Endothelial cell of umbilical vein (primary cell): ENCODE measurements at places on chromosomes 12 and 14.

GRCh38 chr12:16920451-16920850, 314.5 kb upstream of the LMO3 start:
- no peak for DNase-seq

GRCh38 chr12:49092086-49092815, 2.4 kb downstream of the DHH start:
- peak; percentile 62 for DNase-seq

DNA sequence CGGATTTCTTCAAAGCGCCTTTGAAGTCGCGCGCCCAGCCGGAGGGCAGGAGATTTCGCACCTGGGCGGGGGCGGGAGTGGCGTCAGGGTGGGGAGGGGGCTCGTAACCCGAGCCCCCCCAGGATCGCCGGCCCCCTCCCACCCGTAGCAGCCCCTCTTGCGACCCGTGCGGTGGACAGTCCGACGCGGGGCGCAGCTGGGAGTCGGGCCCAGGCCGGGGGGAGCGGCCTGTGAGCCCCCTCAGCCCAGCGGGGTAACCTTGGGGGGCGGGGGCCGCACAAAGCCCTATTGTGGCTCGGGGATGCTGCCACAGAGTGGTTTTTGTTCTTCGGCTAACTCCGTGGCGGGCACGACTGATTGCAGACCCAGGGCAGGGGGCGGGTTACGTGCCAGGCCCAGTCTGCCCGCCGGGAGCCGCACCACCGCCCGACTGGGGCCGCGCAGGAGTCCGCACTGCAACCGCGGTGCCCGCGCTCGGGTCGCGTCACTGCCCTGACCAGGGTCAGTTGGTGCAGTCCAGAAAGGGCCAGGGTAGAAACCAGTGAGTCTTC, 4.2 kb upstream of the AAAS start:
- peak; percentile 20 for DNase-seq

GRCh38 chr12:94699801-94700200, 49.4 kb upstream of the TMCC3 start:
- no peak for DNase-seq

GRCh38 chr14:33390335-33390734, 451.7 kb downstream of the NPAS3 start:
- DNase-seq, result no peak

- DNase-seq, result no peak
These were observed 3.1 kb downstream of the DIP2B start for GRCh38 chr12:50507930-50508329.

GRCh38 chr12:98418357-98419075, 96.9 kb upstream of the TMPO start:
- DNase-seq, result peak; percentile 51

GRCh38 chr14:74973905-74974363, 18.5 kb upstream of the PGF start:
- no peak for DNase-seq

GRCh38 chr12:103043531-103044486, 86.3 kb downstream of the ASCL1 start:
- no peak for DNase-seq

DNA sequence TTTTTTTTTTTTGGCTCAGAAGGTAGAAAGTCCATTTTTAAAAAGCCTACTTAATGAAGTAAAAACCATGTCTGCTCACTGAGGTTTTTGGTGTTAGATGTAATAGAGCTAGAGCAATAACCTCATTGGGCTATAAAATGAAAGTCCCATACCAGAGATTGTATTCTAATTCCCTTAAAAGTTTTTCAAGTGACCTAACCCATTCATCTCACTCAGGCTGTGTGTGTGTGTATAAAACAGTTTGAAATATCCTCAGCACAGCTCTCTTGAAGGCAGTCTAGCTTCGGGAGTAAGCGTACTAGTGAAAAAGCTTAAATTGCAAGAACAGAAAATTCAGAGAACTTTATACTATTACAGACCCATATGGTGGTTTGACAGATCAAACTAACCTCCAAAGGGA, 313.8 kb downstream of the CEP128 start:
- DNase-seq, result no peak

- DNase-seq, result peak; percentile 49
These were observed 45.1 kb upstream of the PNMA1 start for GRCh38 chr14:73759183-73759713.

DNA sequence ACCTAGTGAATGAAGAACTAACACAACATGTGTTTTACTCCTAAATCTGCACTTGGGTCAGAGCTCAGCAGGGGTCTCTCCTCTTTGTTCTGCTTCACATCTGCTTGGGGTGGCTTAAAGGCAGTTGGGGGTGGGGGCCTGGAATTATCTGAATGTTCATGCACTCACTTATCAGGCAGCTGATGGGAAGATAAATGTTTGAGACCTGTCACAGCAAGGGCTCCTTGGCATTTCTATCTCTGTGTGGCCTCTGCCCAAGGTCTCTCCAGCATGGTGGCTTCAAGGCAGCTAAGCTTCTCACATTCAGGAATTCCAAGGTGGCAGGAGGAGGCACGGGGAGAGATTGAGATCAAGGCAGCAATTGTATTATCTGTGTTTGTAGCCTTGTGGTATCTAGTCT, 6.4 kb upstream of the HMGA2 start:
- DNase-seq, result no peak

GRCh38 chr12:75735853-75736252, 224.4 kb upstream of the KRR1 start:
- no peak for DNase-seq

GRCh38 chr12:24630856-24631255, 318.0 kb downstream of the BCAT1 start:
- DNase-seq, result no peak

DNA sequence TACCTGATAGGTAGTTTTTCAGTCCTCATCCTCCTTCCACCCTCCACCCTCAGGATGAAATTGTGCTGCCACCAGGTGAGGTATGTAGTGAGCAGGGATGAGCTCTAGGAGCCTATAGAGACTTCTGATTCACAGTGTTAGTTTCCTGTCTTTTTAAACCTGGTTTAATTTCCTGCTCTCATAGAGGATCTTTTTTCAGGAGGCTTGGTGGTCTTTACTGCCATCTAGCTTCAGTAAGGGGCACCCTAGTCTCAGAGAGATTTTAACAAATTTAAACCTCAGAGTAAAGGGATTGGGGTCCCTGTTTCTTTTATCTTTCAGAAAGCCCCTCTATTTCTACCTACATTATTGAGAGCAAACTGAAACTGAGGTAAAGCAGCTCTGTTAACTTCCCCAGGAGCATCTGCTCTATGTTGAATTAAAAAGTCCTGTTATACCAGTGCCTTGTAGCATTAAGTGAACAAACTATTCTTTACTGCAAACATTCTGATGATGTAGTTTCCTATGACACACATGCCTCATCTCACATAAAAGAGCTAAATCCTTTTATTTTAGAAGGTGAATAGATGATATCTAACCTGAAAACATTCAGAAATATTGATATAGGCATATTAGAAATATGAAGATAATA, 172.2 kb upstream of the DDHD1 start:
- DNase-seq, result no peak

DNA sequence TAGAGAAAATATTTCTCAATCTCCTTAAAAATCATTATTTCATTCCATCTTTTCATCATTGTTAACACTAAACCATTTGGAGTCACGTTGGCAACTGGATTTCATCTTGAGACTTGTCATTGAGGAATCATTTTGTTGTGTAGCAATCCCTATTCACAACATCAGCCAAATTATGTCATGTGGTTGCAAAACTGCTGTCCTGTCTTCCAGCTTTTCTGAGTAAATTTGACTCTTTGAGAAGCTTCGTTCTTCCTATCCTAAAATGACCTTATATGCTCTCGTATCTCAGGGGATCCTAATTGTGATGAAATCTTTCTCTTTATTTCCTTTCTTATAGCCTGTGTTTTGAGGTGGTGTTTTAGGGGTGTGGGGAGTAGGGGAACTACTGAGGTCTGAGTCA, 30.6 kb upstream of the KICS2 start:
- DNase-seq, result no peak

- DNase-seq, result peak; percentile 34
These were observed 5.1 kb upstream of the TNFAIP2 start for GRCh38 chr14:103118018-103118662.

DNA sequence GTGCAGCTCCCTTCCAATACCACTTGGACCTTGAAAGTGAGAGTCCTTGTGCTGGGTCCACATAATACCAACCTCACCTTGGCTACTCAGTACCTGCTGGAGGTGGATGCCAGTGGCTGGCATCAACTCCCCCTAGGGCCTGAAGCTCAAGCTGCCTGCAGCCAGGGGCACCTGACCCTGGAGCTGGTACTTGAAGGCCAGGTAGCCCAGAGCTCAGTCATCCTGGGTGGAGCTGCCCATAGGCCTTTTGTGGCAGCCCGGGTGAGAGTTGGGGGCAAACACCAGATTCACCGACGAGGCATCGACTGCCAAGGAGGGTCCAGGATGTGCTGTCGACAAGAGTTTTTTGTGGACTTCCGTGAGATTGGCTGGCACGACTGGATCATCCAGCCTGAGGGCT, 5.7 kb upstream of the INHBE start:
- DNase-seq, result no peak

GRCh38 chr12:50901685-50902113, 50.6 kb upstream of the HIGD1C start:
- no peak for DNase-seq

DNA sequence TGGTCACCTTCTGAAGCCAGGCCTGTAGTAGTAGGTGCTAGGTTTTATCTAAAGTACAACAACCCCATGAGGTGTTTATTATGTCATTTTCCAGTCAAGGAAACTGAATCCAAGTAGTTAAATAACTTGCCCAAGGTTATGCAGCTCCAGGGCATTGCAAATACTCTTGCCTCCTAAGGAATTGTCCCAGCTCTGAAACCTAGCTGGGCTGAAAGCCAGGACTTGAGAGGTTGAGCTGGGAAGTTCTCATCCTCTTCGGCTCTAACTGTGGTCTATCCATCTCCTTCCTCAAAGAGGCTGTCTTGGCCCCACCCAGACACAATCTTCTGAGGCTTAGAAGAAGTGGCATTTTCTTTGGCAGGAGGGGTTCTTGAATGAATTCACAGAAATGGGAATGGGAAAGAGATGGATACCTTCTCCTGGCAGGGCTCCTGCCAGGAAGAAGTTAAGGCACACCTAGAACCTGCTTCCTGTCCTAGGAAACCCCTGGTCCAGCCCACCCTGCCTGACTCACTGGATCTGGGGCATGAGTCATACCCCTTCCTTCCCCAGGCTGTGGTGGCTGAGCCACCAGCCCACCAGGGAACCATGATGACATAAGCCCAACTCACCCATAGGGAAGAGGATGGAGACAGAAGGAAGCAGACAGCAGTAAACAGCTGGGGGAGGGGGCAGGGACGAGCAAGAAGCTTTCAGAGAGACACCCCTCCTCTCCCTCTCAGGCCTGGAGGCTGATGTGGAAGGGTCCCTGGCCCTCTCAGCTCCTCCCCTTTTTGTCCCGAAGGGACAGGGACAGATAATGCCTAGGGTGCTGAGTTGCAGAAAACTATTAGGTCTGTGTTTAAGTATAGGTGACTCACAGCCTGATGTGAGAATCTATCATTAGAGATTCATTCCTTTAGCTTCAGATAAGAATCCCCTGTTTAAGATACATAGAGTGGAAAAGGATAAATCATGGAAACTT, 2.1 kb upstream of the PLEK2 start:
- DNase-seq, result peak; percentile 87

- no peak for DNase-seq
These were observed 90.8 kb downstream of the LIN7A start for GRCh38 chr12:80846952-80847351.

- no peak for DNase-seq
These were observed 87.1 kb upstream of the ATF7IP start for GRCh38 chr12:14278294-14278953.

DNA sequence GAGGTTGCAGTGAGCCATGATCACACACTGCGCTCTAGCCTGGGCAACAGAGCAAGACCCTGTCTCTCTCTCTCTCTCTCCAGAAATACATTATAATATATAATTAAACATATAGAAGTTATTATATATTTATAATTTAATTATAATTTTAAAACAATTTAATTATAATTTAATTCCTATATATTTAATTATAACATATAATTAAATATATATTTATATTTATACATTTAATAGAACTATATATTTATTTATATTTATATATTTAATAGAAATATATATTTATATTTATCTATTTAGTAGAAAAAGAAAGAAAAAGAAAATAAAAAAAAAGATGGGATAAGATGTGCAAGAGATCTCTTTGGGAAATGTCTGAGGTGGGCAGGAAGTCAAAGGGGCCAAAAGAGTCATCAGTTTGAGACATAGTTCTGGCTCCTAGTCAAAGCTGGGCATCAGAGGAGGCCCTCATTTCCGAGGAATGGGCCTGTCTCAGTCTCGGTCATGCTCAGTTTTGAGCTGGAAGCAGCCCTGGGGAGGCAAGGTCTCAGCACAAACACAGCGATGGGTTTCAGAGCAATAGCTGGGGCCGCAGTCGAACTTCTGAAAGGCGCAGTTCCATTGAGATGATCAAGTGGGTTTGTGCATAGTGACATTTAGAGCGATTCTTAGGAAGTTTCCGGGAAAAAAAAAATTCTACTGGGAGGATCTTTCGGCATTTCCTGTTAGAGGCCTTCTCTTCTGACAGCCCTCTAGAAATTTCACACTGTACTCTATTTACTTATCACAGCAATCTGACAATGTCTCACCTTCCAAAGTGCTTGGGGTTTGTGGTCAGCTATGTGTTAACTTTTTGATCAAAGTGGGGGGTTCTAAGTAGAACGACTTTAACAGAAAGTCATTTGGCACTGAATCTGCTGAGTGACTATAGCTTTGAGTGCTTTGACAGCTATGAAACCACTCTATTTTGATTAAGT, 58.7 kb upstream of the GZMB start:
- no peak for DNase-seq

- DNase-seq, result no peak
These were observed 84.5 kb downstream of the BORCS5 start for GRCh38 chr12:12441429-12441807.

DNA sequence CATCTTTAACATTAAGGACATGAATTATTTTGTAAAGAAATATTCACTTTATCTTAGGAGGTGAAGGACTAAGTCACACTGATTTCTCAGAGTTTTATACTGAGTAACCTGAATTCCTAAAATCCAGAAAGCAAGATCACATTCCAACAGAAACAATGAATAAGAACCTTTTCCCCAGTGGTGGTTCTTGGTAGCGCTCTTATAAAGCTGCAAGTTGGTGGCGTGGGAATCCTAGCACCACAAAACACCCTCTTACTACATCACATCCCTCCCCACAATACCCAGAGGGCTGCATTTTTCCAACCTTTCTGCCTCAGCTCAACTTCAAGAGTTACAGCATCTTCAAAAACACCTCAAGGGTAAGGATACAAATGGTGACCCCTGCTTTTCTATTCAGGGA, 44.0 kb upstream of the SMUG1 start:
- no peak for DNase-seq

- peak; percentile 57 for DNase-seq
These were observed 508.2 kb upstream of the ATP2B1 start for GRCh38 chr12:90216815-90217214.

GRCh38 chr12:56634837-56635791, 5.0 kb upstream of the BAZ2A start:
- DNase-seq, result peak; percentile 70

DNA sequence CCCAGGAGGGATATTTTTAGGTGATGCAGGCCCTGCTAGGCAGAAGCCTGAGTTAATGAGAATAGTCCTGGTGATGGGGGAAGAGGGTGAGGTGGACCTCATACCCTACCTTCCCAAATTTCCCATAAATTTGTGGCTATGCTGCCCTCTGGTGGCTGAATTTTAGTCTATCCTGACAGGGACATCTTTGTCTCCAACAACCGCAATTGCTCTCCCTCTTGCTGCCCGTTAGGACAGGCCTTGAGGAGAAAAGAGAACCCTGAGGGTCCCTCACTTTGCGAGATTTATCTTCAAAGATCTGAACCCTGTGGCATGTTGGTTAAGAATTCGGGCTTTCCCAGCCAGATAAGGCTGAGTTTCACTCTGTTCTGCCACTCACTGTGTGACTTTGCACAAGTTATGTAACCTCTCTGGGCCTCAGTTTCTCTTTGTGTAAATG, 9.8 kb upstream of the ZNF385A start:
- DNase-seq, result no peak
